ENCODE measurements at places on chromosomes 2 and 18. TPM values are rescaled to one million over a fixed set of nuclear protein-coding genes. Genes with fewer than 3 reads are reported as not detected.

DNA sequence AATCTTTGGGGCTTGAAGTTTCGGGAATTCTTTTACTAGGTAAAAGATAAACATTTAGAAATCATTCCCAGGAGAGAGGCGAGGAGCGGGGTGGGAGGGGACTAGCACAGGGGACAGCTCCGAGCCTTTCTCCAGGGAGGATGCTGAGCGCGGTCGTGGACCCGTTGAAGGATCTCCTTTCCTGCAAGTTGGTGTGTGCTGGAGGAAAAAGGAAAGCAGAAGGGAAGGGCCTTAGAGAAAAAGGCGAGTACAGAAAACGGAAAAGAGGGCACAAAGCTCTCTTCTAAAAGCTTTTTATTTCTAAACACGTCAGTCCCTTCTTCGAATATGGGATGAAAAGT, 640 bp downstream of the SLC39A6 start:
- DNase-seq: no peak

The C2orf78 gene
- not detected for polyA plus RNA-seq

The HOXD3 gene
- 30.9 TPM for polyA plus RNA-seq

- DNase-seq: no peak
These were observed 1490.7 kb downstream of the SUCLG1 start for GRCh38 chr2:82968358-82968757.

The CHRNG gene
- 0.52 TPM for polyA plus RNA-seq

DNA sequence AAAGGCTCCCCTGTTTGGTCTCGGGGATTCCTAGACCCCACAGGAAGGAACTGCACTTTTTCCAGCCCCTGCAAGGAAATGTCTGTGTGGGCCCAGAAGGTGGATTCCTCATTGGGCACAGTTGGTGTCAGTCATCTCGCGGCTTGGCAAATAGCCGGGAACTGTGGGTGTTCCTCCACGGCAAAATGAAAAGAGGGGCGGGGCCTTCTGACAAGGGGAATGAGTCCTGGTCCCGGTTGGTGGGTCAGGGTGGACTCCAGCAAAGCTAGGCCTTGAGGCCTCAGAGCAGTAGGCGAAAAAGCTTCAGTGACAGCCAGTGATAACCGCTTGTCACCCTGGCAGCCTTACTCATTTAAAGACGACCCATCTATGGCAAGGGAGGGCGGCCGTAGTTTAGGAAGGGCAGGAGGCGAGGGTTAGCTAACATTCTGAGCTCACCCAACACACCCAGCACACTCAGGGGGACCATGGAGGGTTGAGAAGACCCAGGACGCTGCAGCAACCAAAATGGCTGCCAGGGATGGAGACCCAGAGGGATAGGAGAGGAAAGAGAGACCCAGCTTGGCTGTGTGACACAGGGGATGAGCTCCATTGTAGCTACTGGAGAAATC, 16.5 kb downstream of the SLC4A3 start:
- DNase-seq: no peak

The MAL gene
- 368 TPM for polyA plus RNA-seq

- DNase-seq: no peak
These were observed 222.8 kb downstream of the ARL4C start for GRCh38 chr2:234273887-234274584.

- DNase-seq: no peak
These were observed 108.4 kb downstream of the POLR1A start for GRCh38 chr2:85997017-85997970.

DNA sequence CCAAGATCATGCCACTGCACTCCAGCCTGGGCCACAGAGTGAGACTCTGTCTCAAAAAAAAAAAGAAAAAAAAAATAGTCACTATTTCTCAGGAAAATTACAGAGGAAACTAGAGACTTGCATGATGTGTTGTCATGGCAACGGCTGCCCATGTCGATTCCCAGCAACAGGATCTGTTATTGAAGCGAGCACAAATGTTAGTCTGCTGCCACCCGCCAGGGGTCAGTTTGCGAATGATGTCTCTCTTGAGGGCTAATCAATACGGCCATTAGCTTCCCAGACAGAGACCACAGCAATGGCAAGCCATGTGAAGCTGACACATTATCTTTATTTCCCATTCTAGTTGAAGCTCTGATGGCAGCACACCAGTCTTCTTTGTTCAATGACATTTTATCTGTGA, 32.4 kb upstream of the ACYP2 start:
- DNase-seq: no peak

The USP37 gene
- 20.2 TPM for polyA plus RNA-seq

DNA sequence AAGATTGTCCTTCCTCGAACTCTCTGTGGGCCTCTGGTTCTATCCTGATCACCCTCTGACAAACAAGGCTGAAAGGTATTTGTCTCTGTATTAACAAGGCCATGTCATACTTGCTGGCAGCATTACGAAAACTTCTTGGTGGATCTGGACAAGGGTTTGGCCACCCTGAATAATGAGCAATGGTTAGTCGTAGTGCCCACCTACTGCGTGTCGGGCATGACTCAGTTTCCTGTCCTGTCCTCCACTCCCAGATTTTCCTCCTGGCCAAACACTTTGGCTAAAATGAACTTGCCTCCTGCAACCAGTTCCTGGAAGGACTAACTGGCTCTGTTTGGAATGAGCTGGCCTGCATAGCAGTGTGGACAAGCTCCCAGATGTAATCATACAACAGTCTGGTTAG, 198.5 kb upstream of the SMIM21 start:
- DNase-seq: no peak

DNA sequence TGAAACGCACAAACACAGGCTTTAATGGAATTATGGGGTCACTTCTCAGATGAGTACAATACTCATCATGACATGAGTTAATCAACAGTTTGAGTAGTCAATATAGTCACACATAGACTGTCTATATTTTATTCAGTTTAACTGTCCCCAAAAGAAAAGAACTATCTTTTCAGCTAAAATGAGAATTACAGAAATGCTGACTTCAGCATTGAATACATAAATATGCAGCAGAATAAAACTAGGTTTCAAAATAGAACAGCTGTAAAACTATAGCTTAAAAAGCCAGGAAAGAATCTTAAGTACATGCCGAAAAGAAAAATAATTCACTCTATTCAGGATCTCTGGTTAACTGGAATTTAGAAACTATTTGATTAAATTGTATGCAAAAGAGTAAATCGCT, 30.0 kb downstream of the SMAD4 start:
- DNase-seq: no peak

The IL1F10 gene
- not detected for polyA plus RNA-seq

DNA sequence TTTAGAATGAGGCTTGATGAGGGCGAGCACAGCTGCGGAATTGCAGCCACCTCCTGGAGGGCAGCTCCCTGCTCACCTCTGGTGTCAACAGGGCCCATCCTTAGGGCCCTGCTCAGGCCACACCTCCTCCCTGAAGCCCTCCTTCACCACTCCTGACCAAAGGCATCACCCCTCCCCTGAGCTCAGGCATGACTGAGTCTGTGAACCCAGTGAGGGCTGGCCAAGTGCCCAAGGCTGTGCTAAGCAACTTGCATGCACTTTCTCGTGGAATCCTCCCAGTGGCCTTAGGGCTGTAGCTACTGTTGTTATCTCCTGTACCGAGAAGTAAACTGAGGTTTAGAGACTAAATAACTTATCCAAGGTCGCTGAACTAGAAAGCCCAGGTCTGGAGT, 101.7 kb downstream of the KLHL29 start:
- no peak for DNase-seq

DNA sequence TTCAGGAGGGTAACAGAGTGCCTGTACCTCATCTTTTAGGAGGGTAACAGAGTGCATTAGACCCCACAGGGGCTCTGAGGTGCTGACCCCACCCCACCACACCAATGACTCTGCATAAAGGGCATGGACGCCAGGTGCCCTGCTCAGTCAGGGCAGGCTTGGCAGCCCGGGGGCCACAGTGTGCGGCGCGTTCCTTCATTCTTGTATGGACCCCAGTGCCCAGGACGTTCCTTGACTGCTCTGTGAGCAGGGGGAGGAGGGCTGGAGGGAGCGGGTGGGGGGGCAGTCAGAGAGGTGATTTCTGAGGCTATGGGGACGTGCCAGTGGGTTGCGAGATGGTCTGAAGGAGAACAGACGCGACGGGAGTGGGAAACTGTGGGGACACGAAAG, 168.7 kb upstream of the NCK2 start:
- DNase-seq: no peak

DNA sequence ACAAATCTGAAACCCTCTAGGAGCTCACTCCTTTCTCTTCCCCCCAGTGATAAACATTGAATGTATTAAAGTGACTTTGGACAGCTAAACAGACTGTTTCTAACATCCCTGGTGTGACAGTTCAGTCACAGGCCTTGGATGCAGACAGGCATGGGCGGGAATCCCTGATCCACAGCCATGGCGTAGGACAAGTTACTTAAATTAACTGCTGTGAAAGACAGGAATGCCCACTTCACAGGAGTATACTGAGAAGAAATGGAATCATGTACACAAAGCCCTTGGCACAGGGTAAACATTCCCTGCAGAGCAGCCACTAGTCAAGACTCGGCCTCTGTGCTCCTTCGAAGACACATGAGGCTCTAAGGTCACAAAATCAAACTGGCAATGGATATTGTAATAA, 34.0 kb downstream of the FARSB start:
- DNase-seq: no peak

The RAD51AP2 gene
- 0.32 TPM for polyA plus RNA-seq

- DNase-seq: no peak
These were observed 174.6 kb upstream of the GALNT5 start for GRCh38 chr2:157082950-157083349.

The LYPD6B gene
- 30.6 TPM for polyA plus RNA-seq

The CD207 gene
- 0.06 TPM for polyA plus RNA-seq

The ANKRD12 gene
- polyA plus RNA-seq: 29.4 TPM

GRCh38 chr18:52489396-52490306, 149.7 kb downstream of the DCC start:
- DNase-seq: no peak

The SLC38A11 gene
- polyA plus RNA-seq: 11.1 TPM

The CD8A gene
- 0.27 TPM for polyA plus RNA-seq

DNA sequence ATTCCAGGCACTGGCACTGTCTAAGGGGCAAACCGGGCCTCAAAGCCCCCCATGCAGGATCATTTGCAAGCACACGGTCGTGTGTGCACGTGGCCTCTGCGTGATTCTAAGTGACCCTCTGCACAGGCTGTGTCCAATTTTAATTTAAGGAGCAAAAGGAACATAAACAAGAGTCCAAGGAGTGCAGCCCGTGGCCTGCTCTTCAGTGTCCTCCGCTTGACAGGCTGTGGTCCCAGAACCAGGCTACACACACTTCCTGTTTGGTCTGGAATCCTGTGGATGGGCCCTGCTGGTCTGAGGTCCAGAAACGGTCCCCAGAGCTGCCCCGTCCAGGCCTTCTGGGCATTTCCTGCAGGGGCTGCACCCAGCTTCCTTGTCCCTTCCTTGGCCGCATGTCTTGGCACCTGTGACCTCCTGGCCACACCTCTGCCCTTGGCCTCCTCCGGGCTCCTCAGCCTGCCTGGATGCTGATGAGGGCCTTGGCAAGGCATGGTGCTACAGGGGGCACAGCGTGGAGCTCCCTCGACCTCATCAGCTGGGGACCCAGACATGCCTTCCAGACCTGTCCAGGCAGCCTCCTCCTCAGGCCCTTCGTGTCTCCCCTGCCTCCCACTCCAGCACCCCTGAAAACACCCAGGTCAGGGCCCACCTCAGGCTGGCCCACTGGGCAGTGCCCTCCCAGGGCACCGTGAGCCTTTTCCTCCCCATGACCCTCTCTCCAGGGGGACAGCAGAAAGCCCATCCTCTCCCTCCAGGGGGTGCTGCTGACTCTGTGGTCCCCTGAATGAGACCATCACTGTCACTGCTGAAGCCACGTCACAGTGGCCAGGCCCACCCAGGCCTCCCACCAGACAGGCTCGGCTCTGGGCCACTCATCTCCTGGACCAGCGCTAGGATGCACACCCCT, 136.4 kb upstream of the GPC1 start:
- no peak for DNase-seq

DNA sequence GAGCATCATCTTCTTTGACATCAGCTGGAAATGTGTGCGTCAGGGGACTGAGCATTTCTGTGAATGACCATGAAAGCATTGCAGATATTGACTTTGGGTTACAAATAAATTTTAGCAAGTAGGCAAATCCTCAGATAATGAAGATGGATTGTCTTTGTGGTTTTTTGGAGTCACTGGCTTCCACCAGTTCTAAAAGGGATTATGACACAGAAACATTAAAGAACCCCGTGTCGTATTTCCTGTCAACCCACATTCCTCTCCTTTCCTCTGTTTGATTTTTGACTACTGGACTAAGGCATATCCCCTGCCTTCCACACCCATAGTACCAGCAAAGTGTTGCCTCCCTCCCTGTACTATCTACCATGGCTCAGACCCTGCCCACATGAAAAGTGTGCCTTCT, 268.1 kb downstream of the MYO3B start:
- no peak for DNase-seq

Data from left renal cortex interstitium (tissue), 4 donors.